AG04449 (cell line): ENCODE measurements at places on chromosomes 11 and 22.

DNA sequence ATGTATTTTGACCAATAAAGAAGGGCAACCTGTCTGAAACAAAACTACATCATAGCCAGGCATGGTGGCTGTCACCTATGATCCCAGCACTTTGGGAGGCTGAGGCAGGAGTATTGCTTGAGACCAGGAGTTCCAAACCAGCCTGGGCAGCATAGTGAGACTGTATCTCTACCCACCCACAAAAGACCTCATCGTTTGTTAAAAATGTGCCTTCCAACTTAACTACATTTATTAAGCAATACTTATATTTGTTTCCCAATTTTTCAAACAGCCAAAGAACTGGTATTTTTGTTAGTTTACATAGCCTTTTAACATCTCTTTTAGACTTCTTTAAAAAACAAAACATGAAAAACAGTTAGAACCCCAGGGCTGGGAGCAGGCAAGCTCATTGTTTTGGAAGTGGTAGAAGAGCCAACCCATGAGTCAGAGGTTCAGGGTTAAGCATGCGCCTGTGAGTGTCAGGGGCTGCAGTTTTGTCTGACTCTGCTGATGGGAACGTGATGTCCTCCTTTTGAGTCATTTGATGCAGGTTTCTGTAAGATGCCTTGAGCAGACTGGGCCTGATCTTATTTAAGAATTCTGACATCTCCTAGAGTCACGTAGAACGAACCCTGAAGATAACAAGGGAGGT lies 53.9 kb upstream of the CRTAM start:
- DNase-seq: peak; percentile 72

GRCh38 chr11:59918480-59918879 lies 19.8 kb upstream of the OOSP1 start:
- no peak for DNase-seq

DNA sequence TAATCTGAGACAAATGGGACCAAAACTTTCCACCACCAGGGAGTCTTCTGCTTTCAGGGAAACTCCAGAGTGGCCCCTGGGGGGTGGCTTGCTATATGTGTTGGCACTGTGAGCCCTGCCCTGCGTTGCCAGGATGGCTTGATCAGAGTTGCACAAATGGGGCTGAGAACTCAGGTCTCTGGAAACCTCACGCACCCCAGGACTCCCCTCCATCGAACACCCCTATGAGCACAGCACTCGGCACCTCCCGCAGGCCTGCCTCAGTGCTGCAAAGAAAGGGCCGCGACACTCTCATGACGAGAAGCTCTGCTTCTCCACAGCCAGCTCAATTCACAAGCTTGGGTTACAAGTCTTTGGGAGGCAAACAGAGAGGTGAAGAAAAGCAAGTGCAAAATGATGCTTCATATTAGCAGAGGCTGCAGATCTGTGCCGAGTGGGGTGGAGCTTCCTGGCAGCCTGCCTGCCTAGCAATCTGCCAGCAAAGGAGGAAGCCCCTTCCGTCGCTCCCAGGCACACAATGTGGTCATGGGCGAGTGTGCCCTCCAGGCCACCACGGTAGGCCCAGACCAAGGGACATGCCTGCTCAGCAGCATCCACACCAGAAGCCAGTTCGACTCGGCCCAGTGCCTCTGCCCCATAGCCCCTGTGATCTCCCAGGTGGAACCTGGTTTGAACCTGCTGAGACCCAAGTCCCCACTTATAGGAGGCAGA lies 55.7 kb downstream of the MYH9 start:
- DNase-seq: no peak

DNA sequence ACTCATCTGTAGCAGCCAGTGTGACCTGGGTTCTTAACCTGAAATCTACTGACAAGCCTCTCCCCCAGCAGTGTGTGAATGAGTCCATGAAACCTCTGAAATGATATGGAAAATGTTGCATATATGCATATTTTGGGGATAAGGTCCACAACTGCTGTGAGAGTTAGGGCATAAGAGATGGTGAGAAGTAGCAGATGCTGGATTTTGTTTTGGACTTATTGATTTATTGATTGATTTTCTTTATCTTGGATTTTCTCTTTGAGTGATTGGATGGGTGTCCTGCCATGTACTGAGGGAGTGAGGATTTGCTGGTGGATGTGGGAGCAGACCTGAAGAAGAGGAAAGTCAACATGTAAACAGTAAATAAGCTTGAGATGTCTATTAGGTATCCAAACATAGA lies 211.4 kb upstream of the SORL1-AS1 start:
- DNase-seq: no peak

DNA sequence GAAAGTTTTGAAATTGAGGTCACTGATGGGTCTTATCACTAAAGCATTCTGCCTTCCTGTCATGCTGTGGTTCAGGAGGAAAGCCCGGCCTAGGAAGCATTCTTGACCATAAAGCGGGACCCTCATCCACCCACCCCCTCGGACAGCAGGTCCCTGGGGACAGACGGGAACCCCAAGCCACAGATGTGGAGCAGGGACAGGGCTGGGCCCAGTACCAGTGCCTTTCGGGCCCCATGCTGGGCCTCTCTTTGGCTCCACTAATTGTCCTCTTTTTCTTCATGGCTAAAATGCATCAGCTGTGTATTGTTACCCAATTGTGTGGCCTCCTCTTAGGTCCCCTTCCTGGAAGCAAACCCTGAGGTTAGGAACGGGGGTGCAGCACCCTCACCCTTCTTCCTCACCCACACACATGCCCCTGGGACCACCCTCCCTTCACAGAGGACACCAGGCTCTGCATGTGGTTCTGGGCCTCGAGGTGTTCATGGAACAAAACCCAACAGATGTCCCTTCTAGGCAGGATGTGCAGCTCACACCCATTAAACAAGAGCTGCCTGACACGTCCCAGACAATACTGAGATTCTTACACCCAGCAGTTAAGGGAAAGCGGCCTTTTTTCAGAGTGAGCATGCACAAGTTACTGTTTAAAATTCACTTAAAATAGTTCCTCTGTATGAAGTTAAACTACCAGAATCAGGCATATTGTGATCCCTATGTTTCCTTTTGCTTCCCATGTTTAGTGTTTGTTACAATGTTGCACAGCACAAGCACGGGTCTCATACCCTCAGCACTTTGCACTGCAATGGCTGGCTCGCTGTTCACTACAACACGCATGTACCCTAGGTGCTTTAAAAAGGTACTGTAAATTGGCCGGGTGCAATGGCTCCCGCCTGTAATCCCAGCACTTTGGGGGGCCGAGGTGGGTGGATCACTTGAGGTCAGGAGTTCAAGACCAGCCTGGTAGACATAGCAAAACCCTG lies 807.6 kb downstream of the BRD1 start:
- no peak for DNase-seq
